AG09319 (cell line): ENCODE measurements at places on chromosomes 2 and 18.
A peak's percentile ranks its signal among the peaks of the same experiment; 100 is the strongest.

- DNase-seq: peak; percentile 96
These were observed 602 bp upstream of the DNPEP start for GRCh38 chr2:219388121-219388906.

DNA sequence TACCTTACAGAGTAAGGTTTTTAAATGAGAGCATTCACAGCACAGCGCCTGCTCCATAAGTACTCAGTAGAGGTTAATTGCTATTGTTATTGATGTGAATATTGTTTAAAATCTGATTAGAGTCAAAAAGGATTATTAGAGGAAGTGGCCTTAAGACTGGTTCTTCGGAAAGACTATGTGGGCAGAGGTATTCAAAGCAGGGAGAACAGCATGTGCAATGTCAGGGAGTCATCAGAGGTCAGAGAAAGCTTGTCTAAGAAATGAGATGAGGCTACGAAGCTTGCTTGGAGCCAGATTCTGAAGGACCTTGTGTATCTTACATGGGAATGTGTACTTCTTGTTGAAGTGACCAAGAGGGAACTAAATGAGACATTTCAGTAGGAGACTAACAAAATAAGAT, 49.8 kb downstream of the PMS1 start:
- DNase-seq: no peak

GRCh38 chr2:237122214-237122666, 36.6 kb downstream of the COPS8 start:
- peak; percentile 66 for DNase-seq

- no peak for DNase-seq
These were observed 48.6 kb downstream of the DDX1 start for GRCh38 chr2:15640261-15640711.

DNA sequence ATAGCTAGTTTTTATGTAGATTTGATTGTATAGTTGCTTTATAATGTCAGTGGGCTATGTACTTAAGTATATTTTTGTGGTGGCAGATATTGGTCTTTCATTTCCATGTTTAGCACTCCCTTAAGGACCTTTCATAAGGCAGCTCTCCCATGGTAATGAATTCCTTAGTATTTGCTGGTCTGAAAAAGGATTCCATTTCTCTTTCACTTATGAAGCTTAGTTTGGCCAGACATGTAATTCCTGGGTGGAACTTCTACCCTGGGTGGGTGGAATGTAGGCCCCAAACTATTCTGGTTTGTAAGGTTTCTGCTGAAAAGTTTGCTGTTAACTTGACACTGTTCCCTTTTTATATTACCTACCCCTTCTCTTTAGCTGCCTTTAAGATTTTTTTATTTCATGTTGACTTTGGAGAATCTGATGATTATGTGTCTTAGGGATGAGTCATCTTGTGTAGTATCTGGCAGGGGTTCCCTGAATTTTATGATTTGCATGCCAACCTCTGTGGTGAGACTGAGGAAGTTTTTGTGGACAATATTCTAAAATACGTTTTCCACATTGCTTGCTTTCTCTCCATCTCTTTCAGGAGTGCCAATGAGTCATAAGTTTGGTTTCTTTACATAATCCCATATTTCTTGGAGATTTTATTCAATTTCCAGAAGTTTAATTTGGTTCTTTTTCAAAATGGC, 65.4 kb upstream of the VRK2 start:
- peak; percentile 2 for DNase-seq

DNA sequence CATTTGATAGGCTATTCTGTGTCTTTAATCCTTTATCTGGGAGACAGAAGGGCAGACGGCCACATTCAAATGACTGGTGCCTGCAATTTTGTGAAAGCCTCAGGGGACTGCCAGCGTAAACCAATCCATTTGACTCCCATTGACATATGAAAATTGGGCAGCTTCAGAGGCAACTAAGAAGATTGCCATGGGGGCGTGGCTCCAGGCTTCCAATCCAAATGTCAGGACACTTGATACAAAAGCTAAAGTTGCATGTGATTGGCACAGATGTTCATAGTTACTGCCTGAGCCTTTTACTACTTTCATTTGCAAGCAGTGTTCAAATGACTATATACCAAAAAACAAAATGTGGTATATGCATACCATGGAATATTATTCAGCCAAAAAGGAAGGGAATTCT, 42.0 kb downstream of the SPC25 start:
- no peak for DNase-seq

GRCh38 chr2:143833015-143833660, 686.8 kb downstream of the ZEB2 start:
- DNase-seq: no peak

DNA sequence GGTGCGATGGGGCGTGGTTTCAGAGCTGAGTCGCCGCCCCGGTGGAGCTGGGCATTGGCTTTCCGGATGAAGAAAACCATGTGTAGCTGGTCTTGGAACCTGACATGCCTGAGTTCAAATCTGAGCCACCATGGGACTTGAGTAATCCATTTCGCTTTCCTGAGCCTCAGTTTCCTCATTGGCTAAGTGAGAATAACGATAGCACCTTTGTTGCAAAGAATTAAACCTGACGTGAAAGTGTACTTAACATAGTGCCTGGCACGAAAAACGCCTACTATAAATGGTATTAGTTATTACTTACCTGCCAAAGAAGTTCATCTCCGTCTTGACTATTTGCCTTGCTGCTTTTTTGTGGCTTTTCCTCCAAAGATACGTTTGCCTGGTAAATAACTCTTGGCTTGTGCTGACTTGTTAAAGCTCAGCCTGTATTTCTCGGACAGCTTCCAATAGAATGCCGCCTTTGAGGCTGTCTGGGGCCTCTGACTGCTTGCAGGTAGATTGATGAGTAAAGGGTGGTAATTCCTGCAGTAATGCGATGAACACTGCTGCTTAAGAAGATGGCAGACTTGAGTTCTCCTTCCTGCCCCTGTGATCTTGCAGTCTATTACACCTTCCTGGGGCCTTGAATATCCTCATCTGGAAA, 1.3 kb downstream of the CDCA7 start:
- DNase-seq: no peak

DNA sequence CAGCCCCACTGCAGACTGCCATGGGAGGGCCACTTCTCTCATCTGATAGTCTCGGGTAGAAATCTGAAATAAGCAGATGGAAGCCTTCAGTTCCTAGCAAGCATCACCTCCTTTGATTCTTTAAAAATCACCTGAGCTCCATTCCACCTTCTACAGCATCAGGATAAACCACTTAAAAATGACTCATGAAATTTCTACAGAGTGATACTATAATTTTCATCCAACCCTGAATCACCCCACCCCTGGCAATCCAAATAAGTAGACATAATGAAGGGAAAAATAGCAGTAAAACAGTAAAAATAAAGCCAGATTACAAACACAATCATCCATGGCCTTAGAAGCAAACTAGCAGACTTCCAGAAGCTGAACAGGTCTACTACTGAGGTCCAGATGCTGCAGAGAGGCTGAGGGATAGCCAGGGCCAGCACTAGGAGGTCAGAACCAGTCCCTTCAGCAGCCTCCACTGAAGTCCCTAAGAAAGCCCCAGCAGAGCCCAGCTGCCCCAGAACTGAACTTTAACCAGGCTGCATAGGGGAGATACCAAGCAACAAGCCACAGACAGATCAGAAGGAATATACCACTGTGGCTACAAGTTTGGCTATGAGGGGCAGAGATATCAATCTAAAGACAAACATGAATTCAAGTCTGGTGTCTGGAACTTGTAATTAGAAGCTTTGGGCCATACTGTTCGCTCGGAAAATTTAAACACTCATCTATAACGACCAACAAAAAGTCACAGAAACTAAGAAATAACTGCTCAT, 54.7 kb upstream of the RNU4ATAC start:
- DNase-seq: no peak

GRCh38 chr2:201968050-201968449, 65.6 kb upstream of the FZD7 start:
- DNase-seq: no peak

- DNase-seq: no peak
These were observed 4.1 kb downstream of the MBD2 start for GRCh38 chr18:54220406-54220805.

- DNase-seq: no peak
These were observed 126.6 kb downstream of the TNS1 start for GRCh38 chr2:217876253-217876570.

DNA sequence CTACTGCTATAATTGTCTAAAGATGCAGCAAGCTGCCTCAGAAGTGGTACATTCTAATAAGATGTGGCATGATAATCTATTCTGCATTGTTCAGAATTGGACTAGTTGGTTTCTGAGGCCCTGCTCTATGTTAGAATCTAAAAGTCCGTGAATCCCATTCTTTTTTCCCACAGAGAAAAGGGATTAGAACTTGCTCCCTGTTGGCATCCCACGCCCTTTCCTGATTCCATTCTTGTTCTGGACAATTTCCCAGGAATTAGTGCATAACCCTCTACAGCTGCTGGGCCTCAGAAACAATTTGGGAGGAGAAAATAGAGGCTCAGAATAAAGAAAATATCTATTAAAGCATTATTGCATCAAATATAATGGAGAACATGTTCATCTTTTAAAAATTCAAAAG, 282.7 kb downstream of the NRXN1 start:
- DNase-seq: no peak

DNA sequence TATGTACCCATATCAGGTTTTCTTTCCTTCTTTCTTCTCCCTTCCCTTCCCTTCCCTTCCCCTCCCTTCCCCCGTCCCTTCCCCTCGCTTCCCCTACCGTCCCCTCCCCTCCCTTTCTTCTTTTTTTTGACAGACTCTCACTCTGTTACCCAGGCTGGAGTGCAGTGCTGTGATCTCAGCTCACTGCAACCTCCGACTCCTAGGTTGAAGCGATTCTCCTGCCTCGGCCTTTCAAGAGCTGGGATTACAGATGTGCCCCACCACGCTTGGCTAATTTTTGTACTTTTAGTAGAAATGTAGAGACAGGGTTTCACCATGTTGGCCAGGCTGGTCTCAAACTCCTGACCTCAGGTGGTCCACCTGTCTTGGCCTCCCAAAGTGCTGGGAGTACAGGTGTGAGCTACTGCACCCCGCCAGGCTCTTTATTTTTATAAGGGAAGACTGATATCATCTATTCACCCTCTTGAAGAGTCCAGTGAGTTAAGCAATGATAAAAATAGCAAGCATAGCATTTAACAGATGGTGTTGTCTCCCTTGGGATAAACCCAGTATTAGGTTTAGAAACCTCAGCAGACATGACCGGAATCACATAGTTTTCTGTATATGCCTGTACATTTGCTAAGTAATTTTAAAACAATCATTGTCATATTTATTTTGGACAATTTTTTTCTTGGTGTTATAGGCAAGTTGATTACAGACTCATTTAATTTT, 888.4 kb downstream of the TRIB2 start:
- DNase-seq: no peak

- DNase-seq: no peak
These were observed 439.4 kb upstream of the CDH19 start for GRCh38 chr18:67043276-67043675.

GRCh38 chr2:129712676-129712985, 266.8 kb upstream of the RAB6C start:
- DNase-seq: no peak

GRCh38 chr2:30312916-30313315, 81.6 kb downstream of the LBH start:
- no peak for DNase-seq
